HepG2 (cell line): ENCODE measurements at places on chromosomes 3 and 15.

DNA sequence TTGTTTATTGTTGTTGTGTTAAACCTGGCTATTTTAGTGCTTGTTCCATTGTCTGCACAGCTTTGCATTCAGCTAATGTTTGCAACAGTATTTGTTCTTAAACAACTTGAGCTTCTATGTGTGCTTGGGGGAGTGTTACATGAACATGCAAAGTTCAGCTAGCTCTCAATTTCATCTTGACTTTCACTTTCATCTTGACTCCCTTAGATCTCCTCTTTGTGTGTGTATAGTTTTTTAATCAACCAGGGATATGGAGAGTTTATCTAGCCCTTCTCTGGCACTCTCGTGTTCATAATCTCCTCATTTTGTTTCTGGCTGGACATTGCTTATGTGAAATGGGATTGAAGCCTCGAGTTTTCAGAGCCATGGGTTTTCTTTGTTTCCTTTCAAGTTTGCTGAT lies 212.4 kb upstream of the ZBTB20 start:
- DNase-seq = no peak

- no peak for DNase-seq
Observed at GRCh38 chr15:77866186-77866585, 211.3 kb downstream of the TBC1D2B start.

DNA sequence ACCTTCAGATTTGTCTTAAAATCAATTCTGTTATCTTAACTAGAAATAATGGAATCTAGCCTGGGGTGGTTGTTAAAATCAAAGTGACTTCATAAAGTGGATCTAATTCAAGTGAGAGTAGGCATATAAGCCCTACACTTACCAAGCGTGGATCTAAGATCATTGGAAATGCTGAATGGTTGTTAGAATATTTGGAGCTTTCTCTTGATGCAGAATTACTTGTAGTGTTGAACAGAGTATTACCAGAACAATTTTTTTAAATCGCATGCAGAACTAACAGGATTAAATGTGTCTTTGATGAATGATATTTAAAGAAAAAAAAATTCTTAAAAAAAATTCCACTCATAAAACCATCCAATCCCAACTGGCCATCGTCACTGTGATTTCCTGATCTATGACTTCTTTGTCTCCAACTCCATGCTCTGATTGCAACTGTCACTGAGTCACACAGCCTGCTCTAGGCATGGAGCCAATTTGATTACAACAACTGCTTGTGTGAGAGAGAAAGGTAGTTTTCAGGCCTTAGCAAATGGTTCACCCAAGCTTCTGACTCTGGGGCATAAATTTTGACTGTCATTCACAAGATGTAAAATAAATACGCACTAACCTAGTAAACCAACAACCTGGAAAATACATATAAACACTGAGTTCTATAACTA lies 25.9 kb upstream of the SPRED1 start:
- DNase-seq = peak; percentile 59

GRCh38 chr3:46604127-46604526 lies 8.2 kb upstream of the FAM240A start:
- DNase-seq = no peak

- DNase-seq = no peak
Observed at GRCh38 chr3:70840106-70840870, 527.9 kb upstream of the MDFIC2 start.

GRCh38 chr3:186044427-186044826 lies 64.5 kb downstream of the ETV5 start:
- DNase-seq = peak; percentile 84

GRCh38 chr3:36891701-36892160 lies 53.1 kb downstream of the TRANK1 start:
- DNase-seq = no peak

- DNase-seq = no peak
Observed at GRCh38 chr3:195727606-195728195, 6.9 kb downstream of the MUC20 start.

GRCh38 chr3:136109499-136109898 lies 86.6 kb downstream of the MSL2 start:
- DNase-seq = no peak

- DNase-seq = no peak
Observed at GRCh38 chr3:43953814-43954692, 263.3 kb downstream of the ABHD5 start.

DNA sequence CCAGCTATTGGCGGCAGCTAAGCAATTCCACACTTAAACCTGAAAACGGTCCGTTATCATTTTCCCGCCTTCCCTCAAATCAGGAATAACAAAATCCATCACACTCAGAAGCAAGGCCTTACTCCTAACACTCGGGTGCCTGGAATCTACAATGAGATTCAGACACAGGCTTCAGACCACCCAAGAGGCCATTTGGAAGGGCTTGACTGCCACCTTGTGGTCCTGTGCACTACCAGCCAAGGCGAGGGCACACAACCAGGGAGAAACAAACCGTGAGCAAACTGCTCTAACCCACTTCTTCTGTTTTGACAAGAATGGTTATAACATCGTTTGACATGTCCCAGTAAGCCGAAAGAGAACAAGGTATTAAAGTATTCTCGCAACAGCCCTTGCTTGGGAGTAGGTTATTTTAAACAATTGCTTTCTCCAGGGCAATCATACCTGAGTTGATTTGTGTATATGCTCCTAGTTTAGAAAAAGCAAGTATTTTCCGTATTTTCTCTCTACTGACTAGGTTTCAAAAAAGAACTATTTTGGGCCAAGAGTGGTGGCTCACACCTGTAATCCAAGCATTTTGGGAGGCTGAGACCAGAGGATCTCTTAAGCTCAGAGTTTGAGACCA lies 40.1 kb upstream of the TAFA4 start:
- peak; percentile 63 for DNase-seq

DNA sequence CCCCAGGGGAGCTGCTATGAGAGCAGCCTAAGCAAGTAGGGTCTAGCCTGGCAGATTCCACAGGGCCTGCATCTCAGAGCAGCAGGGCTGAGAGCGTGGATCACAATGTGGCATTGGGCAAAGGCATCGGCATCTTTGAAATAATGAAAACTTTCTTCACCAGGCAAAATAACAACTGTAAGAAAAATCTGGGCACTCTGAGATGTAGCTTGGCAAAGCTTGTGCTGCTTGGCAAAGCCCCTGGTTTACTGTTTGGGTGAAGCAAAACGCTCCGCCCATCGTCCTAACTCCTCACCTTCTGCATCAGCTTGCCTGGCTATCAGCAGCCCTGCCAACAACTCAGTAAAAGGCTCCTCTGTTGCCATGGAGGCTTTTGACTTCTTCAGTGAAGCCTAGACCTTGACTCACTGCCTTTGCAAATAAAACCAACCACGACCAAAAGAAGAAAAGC lies 212.8 kb upstream of the EIF1B start:
- DNase-seq = no peak

GRCh38 chr3:13879946-13880810 lies at the start of gene WNT7A:
Gene WNT7A, minus strand, starts transcription at chr3:13880071. Its CDS starts 255 bp downstream, at chr3:13879816.
- no peak for DNase-seq

DNA sequence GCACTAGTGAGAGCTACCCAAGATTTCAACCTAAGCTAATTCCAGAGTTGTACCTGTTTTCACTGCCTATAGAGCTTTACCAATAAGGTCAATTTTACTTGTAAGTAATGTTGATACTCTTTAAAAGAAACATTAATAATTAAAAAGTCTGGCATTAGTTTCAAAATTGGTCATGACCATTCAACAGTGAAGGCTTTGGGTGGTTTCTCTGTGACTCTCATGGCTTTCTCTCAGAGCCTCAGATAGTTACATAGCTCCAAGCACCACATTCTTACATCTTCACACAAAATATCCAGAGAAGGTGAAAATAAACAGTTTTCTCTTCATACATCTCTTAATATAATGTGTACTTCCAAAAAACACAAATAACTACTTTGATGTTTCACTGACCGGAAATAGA lies 61.5 kb upstream of the TCF12 start:
- DNase-seq = no peak

DNA sequence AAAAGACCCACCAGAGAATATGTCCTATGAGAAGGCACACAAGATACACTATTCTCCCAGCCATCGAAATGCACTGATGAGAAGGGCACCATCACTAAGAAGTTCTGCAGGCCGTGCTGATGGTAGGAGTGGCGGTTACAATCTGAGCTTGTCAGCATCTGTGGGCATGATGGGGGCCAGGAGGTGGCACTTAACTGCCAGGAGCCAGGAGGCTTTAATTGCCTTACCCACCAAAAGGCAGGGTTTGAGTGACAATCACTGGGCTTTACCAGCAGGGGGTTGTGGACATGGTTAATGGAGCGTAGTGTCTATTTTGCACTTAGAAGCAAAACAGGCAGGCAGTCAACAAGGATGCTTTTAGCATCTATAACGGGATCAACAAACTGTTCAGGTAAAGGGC lies 16.0 kb upstream of the SQOR start:
- no peak for DNase-seq

DNA sequence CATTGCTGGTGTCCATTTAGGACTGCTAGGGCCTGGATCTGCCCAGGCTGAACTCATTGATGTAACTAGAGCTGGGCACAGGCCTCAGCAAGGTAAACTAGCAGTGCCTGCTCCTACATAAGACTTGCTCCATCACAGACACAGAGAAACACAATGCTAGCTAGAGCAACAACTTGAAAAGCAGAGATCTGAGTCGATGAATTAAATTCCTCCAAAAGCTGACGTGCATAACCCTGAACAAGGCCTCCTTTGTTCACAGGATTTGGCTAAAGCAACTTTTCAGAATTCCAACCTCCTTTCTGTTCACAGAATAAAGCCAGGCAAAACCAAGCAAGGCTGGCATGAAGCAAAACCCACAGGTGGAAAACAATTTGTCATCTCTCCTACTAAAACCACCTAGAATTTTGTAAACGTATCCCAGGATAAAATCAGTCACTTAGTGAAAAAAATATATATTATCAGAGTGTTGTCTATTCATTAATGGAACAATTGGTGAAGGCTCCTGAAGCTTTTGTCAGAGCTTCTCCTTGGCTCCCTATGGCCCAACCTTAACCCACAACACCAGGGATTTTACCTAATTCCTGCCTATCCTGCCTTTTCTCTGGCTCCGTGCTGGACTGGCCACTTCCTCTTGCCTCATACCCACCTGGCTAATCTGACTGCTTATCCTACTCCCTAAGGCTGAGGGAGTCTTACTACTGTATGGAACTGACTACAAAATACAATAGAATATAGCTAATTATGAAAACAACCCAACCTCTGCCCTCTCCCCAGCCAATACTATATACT lies 39.9 kb downstream of the PLCH1 start:
- DNase-seq = peak; percentile 63

- DNase-seq = no peak
Observed at GRCh38 chr3:62436785-62437184, 63.4 kb upstream of the FEZF2 start.
